Uterus (tissue), 4 donors: ENCODE measurements at places on chromosomes 2 and 18.
A peak's percentile ranks its signal among the peaks of the same experiment; 100 is the strongest.

DNA sequence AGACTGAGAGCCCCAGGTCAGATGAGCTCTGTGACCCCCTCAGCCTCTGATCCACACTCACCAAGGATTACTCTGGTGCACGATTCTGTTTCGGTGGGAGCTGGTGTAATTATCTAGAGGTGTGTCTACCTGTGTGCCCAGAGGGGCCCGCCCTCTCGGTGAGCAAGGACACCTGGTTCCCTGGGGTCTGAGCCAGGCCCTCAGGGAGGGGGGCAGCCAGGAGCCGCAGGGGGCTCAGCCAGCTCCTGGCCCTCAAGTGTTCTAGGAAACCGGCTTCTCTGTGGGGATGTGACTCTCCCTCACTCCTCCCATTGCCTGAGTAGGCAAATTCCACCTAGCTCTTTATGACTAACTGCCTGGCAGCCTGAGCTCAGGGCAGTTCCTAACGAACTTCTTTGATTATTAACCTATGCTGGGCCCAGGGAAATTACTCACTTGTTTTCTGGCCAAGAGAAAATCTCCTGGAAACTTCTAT, 17.4 kb downstream of the AGAP1 start:
- H3K27ac ChIP-seq, result no peak overlapping the region
- no peaks in the 10 kb centered on the region for H3K36me3 ChIP-seq
- H3K27me3 ChIP-seq, result no peaks in the 10 kb centered on the region
- no peak for DNase-seq
- no peak overlapping the region for H3K4me3 ChIP-seq

- no peak for DNase-seq
- H3K27me3 ChIP-seq, result no peaks in the 10 kb centered on the region
- no peaks in the 10 kb centered on the region for H3K4me1 ChIP-seq
- no peak overlapping the region for H3K4me3 ChIP-seq
Measured at GRCh38 chr2:126889496-126890135, 9.1 kb upstream of the TEX51 start.

DNA sequence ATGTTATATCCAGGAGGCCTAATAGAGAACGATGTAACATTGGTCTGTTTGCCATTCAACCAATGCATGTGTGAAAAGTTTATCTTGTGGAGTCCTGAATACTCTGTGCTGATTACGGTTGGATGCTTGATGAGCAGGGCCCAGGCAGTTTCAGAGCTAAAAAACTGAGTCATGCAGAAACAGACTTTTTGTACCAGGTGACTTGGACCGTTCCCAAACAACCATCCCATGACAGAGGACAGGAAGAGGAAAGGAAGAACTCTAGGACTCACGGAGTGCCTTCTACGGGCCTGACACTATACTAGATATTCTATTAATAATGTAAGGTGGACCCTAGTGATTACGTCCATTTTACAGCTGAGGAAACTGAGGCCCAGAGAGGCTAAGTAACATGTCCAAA, 142.1 kb downstream of the ARHGAP28 start:
- H3K4me1 ChIP-seq, result no peaks in the 10 kb centered on the region
- no peak overlapping the region for H3K27ac ChIP-seq
- H3K27me3 ChIP-seq, result no peaks in the 10 kb centered on the region
- H3K4me3 ChIP-seq, result no peak overlapping the region

- no peak for DNase-seq
- no peaks in the 10 kb centered on the region for H3K4me1 ChIP-seq
- H3K36me3 ChIP-seq, result no peaks in the 10 kb centered on the region
Measured at GRCh38 chr2:191127235-191127634, 23.6 kb downstream of the STAT4 start.

DNA sequence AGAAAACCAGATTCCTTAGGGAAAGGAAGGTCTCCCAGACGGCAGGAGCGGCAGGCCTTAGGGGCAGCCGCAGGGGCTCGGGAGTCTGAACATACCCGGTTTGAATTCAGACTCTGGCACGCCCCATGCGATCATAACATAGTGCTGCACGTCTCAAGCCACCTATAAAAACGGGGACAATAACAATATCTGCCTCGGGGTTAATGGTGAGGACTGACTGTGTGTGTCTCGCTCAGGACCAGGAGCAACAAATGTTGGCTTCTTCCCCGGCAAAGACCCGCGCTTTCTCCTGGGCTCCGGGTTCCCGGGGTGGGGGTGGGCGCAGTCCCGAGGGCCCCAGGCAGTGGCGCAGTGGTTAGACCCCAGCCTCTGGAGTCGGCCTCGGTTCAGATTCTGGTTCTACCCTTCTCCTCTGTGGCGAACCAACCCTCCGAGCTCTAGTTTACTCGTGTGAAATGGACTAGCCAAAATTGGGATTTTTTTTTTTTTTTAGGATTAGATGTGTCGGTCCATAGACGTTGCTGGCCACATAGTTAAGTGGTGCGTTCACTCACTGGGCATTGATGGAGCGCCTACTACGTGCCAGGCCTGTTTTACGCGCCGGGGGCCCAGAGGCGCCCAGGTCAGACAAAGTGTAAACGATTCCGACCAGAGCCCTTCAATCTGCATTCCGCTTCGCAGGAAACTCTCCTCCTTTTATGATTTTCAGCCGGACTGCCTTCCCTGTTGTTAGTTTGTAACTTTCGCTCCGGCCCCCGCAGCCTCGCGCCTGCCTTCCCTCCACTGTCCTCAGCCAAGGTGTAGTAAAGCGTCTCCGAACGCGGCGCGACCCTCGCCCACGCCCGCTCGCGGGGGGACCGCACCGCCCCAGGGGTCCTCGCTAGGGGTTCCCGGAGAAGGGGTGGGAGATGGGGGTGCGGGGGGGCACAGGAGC, 820 bp upstream of the SH3BP4 start:
- H3K4me1 ChIP-seq, result no peaks in the 10 kb centered on the region
- H3K27ac ChIP-seq, result peak overlapping the region; percentile 87
- H3K4me3 ChIP-seq, result peak overlapping the region; percentile 71
- no peaks in the 10 kb centered on the region for H3K27me3 ChIP-seq
- peak; percentile 47 for DNase-seq

DNA sequence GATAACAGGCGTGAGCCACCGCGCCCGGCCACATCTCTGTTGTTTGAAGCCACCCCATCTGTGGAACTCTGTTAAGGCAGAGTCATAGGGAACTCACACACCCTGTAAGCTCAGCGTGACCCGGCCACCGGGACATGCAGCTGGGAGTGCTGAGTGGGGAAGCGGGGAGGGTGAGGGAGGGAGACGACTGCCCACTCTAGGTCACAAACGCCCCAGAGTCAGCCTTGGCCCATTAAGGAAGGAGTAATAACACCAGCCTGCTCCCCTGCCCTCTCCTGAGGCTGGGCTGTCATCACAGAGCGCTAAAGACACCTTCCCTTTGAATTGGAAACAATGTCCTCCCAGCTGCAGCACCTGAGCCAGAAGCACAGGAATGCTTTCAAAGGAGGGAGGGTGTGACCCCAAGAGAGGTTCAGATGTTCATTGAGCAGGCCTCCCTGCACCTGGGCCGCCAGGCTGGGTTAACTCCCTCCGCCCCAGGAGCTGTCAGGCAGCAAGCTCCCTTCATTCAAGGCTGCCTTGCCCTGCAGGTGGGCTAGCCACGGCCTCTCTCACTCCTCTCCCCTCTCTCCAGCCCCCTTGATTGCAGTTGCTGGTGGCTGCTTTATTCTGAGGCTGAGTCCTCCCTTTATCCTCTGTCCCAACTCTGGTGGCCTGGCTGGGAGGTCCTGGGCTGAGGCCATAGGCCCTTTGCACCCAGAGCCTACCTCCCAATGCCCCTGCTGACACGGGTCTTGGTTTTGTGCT, 77.2 kb upstream of the HPCAL1 start:
- H3K27me3 ChIP-seq, result no peaks in the 10 kb centered on the region
- H3K4me3 ChIP-seq, result no peak overlapping the region

- no peak overlapping the region for H3K27ac ChIP-seq
- no peaks in the 10 kb centered on the region for H3K27me3 ChIP-seq
- H3K4me3 ChIP-seq, result no peak overlapping the region
- DNase-seq, result no peak
- no peaks in the 10 kb centered on the region for H3K4me1 ChIP-seq
Measured at GRCh38 chr2:38697116-38697840, 31.4 kb downstream of the GALM start.

DNA sequence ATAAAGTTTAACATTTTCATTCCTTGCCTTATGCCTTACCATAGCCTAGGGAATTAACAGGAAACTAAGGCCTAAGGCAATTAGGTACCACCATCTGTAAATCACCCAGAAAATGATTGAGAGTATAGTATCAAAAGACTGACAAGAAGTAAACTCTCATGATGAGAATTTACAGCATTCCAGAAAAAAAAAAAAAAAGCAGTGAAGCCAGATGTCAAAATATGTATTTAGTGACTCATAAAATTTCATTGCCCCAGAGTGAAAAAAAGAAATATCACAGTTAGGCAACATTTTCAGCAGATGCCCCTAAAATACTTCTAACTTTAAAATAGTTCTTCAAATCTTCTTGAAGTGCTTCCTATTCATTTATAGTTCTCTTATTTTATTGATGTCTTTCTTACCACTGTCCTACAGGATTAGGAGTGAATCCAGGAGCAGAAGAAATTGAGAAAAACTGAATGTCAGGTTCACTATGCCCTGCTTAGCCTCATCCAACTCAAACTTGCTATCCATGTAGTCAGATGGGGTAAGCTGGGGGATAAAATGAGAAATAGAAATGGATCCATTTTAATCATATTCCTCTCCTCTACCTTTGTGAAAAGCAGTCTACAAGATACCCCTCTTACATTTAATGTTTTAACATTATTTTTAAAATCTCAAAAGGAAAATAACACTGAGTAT, 57.3 kb upstream of the TANK start:
- H3K27ac ChIP-seq, result no peak overlapping the region
- no peak overlapping the region for H3K4me3 ChIP-seq

- no peak for DNase-seq
- H3K27me3 ChIP-seq, result no peaks in the 10 kb centered on the region
- no peaks in the 10 kb centered on the region for H3K4me1 ChIP-seq
- H3K27ac ChIP-seq, result no peak overlapping the region
Measured at GRCh38 chr2:232513353-232513752, 6.8 kb upstream of the PRSS56 start.

- H3K4me1 ChIP-seq, result no peaks in the 10 kb centered on the region
- no peaks in the 10 kb centered on the region for H3K36me3 ChIP-seq
- no peak overlapping the region for H3K4me3 ChIP-seq
- DNase-seq, result no peak
- no peaks in the 10 kb centered on the region for H3K27me3 ChIP-seq
- H3K27ac ChIP-seq, result no peak overlapping the region
Measured at GRCh38 chr2:86414996-86415395, 26.2 kb upstream of the KDM3A start.

GRCh38 chr18:52888014-52888413, 548.0 kb downstream of the DCC start:
- H3K4me3 ChIP-seq, result no peak overlapping the region
- no peak overlapping the region for H3K27ac ChIP-seq
- no peaks in the 10 kb centered on the region for H3K27me3 ChIP-seq
- no peaks in the 10 kb centered on the region for H3K36me3 ChIP-seq
- no peak for DNase-seq

GRCh38 chr2:18651842-18652774, 62.7 kb upstream of the NT5C1B start:
- H3K4me3 ChIP-seq, result no peak overlapping the region

DNA sequence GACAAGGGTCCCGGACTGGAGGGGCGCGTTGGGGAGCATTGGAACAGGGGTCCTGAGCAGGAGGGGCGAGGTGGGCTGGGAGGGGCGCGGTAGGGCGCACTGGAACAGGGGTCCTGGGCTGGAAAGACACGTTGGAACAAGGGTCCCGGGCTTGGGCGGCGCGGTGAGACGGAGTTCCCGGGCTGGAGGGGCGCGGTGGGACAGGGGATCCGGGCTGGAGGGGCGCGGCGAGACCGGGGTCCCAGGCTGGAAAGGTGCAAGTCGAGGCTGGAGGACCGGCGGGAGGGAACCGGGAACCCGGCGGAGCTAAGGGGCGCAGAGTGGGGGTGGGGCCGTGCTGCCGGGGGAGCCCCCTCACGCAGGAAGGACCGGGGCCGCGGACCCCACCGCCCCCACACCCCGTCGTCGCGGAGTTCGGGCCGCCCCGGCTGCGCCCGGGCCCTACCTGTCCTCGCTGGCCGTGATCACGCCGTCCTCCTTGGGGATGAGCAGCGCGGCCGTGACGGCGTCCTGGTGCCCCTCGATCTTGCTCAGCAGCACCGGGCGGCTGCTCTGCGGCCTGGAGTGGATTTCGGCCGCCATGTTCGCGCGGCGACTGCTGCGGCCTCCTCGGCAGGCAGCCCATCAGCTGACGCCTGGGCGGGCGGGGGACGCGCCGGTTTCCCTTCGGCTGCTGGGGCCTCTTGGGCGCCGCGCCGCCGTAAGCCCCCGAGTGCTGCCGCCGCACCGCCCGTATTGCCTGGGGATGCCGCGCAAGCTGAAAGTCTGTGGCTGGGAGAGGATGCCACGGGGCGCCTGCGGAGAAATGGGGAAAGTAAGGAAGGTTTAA, at the start of gene WDFY1:
Gene WDFY1, minus strand, starts transcription at position 633 of the 829 bp plus-strand sequence. Its CDS starts 51 bp downstream, at position 582.
- no peaks in the 10 kb centered on the region for H3K27me3 ChIP-seq
- H3K27ac ChIP-seq, result peak within 1 kb of the TSS; percentile 90
- H3K36me3 ChIP-seq, result no peaks in the 10 kb centered on the region
- H3K4me3 ChIP-seq, result peak within 1 kb of the TSS; percentile 86

DNA sequence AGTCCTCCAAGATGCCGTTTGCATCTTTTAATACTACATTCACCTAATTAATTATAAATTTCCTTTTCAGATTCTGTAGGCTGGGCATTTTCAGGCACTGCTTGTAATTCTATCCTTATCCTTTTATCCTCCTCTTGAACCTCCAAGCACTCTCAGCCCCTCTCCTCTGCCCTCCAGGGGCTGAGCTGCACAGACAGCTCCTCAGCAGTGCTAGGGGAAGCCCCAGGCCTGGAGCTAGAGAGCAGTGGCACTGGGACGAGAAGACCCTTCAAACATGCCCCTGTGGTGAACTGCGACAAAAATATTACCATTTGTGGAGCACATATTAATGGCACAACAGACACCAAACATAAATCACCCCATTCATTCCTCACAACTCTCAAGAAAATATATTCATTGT, 32.9 kb downstream of the CFAP210 start:
- H3K4me3 ChIP-seq, result no peak overlapping the region
- no peaks in the 10 kb centered on the region for H3K27me3 ChIP-seq
- no peaks in the 10 kb centered on the region for H3K36me3 ChIP-seq
- no peak for DNase-seq
- no peaks in the 10 kb centered on the region for H3K4me1 ChIP-seq

- no peak overlapping the region for H3K4me3 ChIP-seq
- H3K4me1 ChIP-seq, result no peaks in the 10 kb centered on the region
- DNase-seq, result no peak
- H3K27ac ChIP-seq, result no peak overlapping the region
- H3K36me3 ChIP-seq, result no peaks in the 10 kb centered on the region
Measured at GRCh38 chr2:120831891-120832290, 96.2 kb downstream of the GLI2 start.

- no peaks in the 10 kb centered on the region for H3K27me3 ChIP-seq
- no peak for DNase-seq
- H3K27ac ChIP-seq, result no peak overlapping the region
- no peaks in the 10 kb centered on the region for H3K4me1 ChIP-seq
- no peak overlapping the region for H3K4me3 ChIP-seq
- no peaks in the 10 kb centered on the region for H3K36me3 ChIP-seq
Measured at GRCh38 chr2:124489686-124490085, 464.6 kb downstream of the CNTNAP5 start.

GRCh38 chr2:61712060-61712459, 141.8 kb downstream of the FAM161A start:
- no peak overlapping the region for H3K4me3 ChIP-seq
- no peak overlapping the region for H3K27ac ChIP-seq
- DNase-seq, result no peak
- no peaks in the 10 kb centered on the region for H3K4me1 ChIP-seq
- no peaks in the 10 kb centered on the region for H3K27me3 ChIP-seq

- no peaks in the 10 kb centered on the region for H3K4me1 ChIP-seq
- DNase-seq, result no peak
- H3K27ac ChIP-seq, result no peak overlapping the region
- no peaks in the 10 kb centered on the region for H3K36me3 ChIP-seq
- no peaks in the 10 kb centered on the region for H3K27me3 ChIP-seq
Measured at GRCh38 chr2:107412981-107413380, 413.7 kb upstream of the RGPD4 start.
